Activated T-helper 2 cell treated with anti-CD3 and anti-CD28 coated beads, Interferon-gamma antibody, Interleukin-2, Interleukin-4, amounts not matched to agents 10 μg/mL and 5 μg/mL and 100 μg/mL, durations not matched to agents 14 hours and 24 hours and 36 hours (primary cell): ENCODE measurements at places on chromosomes 4 and X. TPM values are rescaled to one million over a fixed set of nuclear protein-coding genes. Genes with fewer than 3 reads are reported as not detected.

GRCh38 chr4:106385853-106386393, 17.3 kb upstream of the GIMD1 start:
- no peak overlapping the region for H3K27ac ChIP-seq
- no peak for DNase-seq
- H3K36me3 ChIP-seq: no peaks in the 10 kb centered on the region

The DNASE1L1 gene
- 18.1 TPM in 2 replicates for total RNA-seq

The NPY1R gene
- total RNA-seq: not detected in 2 replicates

GRCh38 chr4:138389976-138390685, 148.0 kb upstream of the SLC7A11 start:
- no peaks in the 10 kb centered on the region for H3K36me3 ChIP-seq
- no peaks in the 10 kb centered on the region for H3K4me1 ChIP-seq
- no peak for DNase-seq
- H3K27ac ChIP-seq: no peak overlapping the region
- no peak overlapping the region for H3K4me3 ChIP-seq
- H3K27me3 ChIP-seq: no peaks in the 10 kb centered on the region

The TLR10 gene
- not detected in 2 replicates for total RNA-seq

DNA sequence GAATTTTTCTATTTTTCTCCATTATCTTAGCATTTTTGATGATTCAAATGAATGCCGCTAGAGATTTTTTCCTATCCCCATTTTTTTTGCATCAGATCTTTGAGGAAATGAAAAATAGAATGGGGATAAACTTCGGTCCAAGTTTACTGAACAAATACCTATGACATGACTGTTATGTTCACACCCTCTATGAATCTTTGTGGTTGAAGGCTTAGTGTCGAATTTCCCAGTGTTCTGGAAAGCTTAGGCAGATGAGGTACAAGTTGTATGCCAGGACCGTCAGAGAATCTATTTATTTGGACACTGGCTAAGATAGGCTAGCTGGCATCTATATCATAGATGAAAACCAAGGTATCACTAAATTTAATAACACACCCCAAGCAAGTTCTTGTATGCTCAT, 123.4 kb downstream of the SPCS3 start:
- H3K27ac ChIP-seq: no peak overlapping the region
- no peak overlapping the region for H3K4me3 ChIP-seq
- no peaks in the 10 kb centered on the region for H3K27me3 ChIP-seq
- no peak for DNase-seq
- no peaks in the 10 kb centered on the region for H3K36me3 ChIP-seq
- no peaks in the 10 kb centered on the region for H3K4me1 ChIP-seq

The GPAT3 gene
- 8.8 and 9.7 TPM in 2 replicates for total RNA-seq

The MAGEA9B gene
- not detected in 2 replicates for total RNA-seq

DNA sequence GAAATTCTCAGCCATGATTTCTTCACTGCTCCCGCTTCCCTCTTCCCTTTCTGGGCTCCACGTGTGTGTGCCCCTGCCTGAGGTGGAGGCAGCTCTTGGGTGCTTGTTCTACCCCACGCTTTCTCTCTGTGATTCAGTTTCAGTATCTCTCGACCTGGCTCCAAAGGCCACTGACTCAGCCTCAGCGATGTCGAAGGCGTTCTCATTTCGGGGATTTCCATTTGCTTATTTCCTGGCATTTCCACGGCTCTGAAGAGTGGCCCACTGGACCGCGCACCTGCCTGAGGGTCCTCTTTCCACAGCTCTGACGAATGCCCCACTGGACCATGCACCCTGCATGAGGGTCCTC, 52.4 kb downstream of the GAK start:
- peak; percentile 50 for DNase-seq
- peak overlapping the region; percentile 81 for H3K4me3 ChIP-seq
- peak overlapping the region; percentile 98 for H3K27ac ChIP-seq
- peaks cover 57% of the 10 kb centered on the region for H3K36me3 ChIP-seq
- peaks cover 29% of the 10 kb centered on the region for H3K4me1 ChIP-seq

DNA sequence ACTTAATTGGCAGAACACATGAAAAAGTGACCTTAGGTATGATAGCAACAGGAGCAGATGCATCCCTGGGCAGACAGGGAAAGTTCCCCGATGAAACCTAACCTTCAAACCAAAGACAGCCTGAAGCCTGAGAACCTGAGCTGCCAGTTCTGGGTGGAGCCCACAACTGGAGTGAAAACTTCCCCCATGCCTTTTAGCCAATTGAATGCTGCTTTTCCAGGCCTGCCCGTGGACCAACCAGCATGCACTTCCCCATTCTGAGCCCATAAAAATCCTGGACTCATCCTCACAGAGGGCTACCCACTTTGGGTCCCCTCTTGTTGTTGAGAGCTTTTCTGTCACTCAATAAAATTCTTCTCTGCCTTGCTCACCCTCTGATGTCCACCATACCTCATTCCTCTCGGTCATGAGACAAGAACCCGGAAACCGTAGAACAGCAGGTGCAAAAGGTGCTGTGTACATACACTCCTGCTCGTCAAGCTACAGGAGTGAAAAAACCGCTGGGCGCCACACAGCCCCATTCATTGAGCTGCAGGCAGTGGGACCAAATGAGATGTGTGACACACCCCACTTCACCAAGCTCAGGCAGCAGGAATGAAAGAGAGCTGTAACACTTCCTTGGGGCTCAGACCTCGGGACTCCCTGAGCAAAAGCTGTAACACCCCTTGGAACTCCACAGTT, 13.9 kb upstream of the SLC7A11 start:
- H3K27ac ChIP-seq: no peak overlapping the region
- no peak overlapping the region for H3K4me3 ChIP-seq
- peaks cover 4% of the 10 kb centered on the region for H3K4me1 ChIP-seq
- no peaks in the 10 kb centered on the region for H3K36me3 ChIP-seq
